ENCODE measurements at places on chromosomes 1 and 21.

DNA sequence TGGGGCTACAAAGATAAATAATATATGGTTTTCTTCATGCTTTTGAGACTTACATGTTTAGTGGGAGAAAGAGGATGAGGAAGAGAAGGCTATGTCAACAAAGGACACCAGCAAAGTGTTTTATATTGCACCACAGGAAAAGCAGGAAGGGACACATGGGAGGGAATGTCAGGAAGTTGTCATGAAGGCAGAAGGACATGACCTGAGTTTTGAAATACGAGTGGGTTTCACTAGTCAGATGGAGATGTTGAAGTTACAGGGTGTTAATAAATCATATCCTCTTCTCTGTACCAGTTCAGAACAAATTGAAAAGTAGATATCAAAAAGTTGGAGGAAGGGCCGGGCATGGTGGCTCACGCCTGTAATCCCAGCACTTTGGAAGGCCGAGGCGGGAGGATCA is 18.2 kb upstream of the AGO1 start:
- no peak for DNase-seq

- DNase-seq: no peak
These were observed at the start of gene CLCNKB for GRCh38 chr1:16043521-16043920. Gene CLCNKB, plus strand, starts transcription at chr1:16043782. Its CDS starts 711 bp downstream, at chr1:16044493.

DNA sequence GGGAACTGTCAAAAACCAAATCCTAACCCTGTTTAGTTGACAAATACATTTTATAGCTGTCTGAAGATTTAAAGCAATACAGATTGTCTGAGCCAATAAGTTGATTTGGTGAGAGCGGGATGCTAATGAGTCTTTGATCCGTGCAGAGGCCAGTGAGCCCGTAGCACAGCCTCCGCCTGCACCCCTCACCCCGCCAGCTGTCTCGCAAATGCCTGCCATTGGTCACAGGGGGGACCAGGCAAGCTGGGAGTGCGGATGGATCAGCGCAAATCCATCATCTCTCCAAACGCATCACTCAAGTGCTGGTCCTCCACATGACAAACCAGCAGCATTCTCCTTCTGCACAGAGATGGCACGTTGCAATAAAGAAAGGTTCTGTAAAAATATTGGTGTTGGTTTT is 51.0 kb downstream of the ZBTB18 start:
- DNase-seq: no peak

DNA sequence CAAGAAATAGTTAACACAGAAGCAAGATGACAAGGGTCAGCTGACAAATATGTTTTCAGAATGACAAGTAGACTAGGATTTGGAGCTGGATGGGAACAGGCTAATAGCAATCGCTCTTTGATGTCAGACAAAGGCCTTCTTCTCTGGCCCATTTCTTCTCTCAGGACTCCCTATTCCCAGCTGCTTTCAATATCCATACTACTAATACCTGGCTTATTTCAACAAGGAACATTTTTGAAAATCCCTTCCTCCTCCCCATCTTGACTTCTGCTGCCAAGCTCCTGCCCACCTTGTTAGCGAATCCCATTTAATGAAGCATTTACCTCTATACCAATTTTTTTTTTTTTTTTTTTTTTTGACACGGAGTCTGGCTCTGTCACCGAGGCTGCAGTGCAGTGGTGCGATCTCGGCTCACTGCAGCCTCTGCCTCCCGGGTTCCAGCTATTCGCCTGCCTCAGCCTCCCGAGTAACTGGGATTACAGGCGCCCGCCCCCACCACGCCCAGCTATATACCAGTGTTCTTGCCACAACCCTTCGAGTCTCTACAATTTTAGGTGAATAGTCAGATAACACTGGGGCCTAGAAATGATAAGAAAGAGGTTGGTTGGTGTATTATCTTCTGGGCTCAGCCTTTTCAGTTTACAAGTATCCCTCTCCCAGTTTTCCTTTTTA is 68.4 kb downstream of the MACF1 start:
- DNase-seq: no peak

- DNase-seq: no peak
These were observed 2.2 kb downstream of the PGBD5 start for GRCh38 chr1:230423951-230424350.

DNA sequence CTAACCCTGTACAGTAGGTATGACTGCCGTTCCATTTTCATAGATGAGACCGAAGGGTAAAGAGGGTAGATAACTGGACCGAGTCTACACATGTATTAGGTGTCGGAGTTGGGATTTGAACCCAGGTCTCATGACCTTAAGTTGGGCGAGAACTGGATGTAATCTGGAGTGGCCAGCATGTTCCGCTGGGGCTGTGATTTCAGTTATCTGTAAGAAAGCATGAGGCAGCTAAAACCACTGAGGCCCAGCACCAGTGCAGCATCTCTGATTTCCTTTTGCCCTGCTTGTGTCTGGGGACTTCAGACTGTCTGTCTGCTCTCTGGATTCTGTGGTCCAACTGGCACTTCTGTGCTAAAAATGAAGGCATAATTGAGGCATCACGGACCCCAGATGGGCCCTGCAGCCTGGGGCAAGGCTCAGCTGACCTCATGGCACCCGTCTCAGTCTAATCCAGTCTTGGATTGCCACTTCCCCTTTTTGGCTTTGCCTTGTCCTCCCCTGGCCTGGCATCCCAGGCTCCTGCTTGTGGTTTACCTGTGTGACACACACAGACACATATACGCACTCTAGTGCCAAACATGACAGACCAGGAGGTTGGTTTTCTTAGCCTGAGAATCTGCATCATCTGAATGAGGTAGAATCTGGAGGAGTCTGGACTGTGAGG is 180.2 kb downstream of the KIF26B start:
- no peak for DNase-seq

- no peak for DNase-seq
These were observed 33.4 kb downstream of the SH3BP5L start for GRCh38 chr1:248792342-248792741.

DNA sequence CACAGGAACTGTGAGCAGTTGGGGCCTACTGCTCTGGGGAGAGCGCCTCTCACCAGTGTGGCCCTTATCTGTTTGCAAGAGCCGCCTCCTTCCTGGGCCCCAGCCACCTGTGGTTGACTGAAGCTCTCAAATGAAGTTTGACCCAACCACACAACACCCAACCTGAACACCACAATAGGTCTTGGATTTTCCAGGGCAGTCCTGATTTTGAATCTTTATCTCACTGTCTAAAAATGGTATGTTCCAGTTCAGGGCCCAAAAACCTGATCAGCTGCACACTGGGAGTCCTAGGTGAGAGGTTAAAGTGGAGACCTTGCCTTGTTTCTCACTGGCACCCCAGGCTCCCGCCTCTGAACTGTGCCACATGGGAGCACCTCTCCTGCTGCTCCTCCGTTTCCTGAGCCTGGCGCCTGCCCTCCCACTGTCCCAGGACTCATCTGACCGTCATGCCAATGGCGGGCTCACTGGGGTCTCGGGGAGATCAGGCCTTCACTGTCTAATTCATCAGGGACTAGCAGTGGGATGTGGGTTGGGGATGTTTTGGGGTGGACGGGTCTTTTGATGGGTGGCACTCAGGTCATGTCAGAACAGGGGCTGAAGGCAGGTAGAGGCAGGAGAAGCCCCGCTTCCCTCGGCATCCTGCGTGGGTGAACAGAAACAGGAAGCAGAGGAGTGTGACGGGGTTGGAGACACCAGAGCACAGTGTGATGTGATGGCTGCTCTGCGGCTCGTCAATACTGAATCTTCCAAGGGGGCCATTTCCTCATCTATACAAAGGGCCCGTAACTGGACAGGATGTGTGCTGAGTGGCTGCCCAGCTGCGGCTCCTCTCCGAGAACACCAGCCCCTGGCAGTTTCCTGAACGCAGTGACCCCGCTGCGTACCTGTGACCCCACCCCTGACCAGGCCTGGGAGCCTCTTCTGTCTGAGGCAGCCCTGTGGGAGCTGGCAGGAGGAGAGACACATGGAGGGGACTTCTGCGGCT is 59.6 kb upstream of the ITPKB start:
- DNase-seq: no peak

DNA sequence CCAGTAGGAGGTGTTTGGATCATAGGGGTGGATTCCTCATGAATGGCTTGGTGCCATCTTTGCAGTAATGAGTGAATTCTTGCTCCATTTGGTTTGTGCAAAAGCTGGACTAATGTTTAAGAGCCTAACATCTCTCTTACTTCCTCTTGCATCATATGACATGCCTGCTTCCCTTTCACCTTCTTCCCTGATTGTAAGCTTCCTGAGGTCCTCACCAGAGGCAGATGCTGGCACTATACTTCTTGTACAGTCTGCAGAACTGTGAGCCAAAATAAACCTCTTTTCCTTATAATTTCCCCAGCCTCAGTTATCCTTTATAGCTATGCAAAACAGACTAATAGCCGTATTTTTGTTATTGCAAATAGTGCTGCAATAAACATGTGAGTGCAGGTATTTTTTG is 8.1 kb downstream of the PRSS38 start:
- no peak for DNase-seq

DNA sequence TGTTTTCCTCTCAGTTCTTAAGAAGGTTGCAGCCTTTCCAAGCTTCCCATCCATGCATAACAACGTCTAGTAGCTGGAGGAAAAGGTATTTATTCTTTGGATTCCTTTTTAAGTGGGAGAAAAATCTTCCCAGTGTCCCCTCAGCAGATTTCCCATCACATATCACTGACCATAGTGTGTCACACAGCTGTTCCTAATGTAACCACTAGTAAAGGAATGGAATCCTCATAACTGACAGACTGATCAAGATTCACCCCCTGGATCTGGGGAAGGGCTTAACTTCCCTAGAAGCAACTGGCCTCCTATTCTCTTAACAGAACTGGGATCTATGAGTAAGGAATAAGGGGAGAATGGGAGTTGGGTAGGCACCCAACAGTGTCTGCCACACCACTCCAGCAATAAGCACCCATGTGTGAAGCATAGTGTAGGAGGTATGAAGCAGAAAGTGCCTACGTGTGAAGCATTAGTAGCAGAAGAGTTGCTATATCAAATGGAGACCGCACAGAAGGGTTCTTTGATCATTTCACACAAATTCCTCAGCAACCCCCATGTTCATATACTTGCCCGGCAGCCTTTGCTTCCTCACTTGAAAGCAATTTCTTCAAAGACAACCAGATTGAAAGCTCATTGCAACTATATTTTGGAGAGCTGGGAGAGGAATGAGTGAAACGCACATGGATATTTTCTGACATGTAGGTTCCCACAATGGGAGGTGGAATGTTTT is 28.2 kb upstream of the DNAH14 start:
- DNase-seq: no peak

DNA sequence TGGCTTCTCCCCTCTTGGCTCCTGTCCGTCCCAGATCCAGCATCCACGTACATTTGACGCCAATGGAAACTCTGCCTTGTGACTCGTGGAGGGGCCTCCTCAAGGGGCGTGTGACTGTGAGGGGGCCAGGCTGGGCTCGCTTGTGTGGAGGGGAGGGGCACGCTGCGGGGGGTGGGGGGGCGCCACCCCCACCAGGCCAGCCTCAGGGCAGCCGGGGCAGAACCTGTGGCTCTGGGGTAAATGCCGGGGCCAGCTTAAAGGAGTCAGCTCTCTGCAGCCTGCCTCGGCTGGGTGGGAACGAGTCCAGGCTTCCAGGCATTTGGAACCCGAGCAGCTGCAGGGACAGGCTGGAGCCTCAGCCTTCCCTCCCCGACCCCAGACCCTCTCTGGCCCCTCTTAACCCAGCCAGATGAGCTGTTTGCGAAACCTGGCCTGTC is 94.1 kb downstream of the SIK1 start:
- peak; percentile 44 for DNase-seq

- no peak for DNase-seq
These were observed 93.9 kb upstream of the BEND5 start for GRCh38 chr1:48870596-48870995.

DNA sequence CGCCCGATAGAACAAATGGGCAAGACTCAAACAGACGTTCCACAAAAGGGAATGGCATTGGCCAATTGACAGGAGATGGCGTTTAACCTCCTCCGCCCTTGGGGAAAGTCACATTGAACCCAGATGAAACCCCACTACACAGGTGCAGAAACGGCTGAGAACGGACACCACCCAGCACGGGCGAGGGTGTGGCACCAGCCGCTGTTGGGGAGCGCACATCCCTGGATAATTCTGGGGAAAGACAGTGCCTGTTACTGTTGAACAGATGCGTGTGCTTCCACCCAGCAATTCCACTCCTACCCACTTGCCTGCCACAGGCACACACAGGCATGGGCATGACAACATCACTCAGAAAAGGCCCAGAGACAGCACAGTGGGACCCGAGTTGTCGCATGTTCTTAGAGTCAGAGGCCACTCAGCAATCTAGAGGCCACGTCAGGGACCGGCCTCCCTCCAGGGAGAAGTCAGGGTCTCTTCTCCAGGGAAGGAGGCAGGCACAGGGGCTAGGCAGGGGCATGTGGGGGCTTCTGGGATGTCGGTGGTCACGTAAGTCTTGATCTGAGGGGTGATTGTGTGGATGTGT is 15.2 kb downstream of the PRXL2B start:
- no peak for DNase-seq

DNA sequence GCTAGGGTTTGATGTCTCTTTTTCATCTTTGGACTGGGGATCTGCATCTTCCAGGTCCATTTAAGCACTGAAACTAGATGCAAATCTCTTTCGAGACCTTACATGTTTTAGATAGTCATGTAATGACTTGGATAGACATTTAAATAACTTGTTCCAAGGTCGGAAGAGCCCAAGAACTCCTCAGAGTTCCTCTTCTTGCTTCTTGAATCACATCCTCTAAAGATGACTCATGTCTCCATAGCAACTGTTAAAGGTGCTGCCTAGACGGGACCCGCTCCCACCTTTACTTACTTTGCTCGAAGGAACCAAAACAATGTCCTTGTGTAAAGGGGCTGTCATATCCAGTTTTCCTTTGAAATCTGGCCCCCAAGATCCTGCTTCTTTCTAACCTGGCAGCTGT is 130.0 kb downstream of the EDEM3 start:
- DNase-seq: no peak

- peak; percentile 36 for DNase-seq
These were observed 13.6 kb upstream of the FAM89A start for GRCh38 chr1:231053493-231054162.

GRCh38 chr21:25412100-25412499 is 195.2 kb downstream of the MRPL39 start:
- no peak for DNase-seq

DNA sequence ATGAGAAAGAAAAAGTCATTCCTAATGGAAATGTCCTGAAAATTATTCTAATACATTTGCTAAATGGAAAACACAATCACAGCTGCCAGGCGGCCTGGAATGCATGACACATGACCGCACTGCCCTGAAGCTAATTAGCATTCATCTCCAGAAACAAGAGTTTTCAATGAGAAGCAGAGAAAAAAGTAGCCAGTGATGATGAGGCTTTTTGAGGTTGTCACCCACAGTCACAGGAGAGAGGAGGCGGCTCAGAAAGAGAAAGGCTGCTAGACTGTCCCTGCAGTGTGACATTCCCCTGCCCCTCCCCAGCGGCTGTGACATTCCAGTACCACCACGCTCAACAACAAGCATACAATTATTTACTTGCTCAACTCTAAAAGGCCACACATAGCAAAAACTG is 122.9 kb upstream of the KRTAP19-8 start:
- DNase-seq: no peak

DNA sequence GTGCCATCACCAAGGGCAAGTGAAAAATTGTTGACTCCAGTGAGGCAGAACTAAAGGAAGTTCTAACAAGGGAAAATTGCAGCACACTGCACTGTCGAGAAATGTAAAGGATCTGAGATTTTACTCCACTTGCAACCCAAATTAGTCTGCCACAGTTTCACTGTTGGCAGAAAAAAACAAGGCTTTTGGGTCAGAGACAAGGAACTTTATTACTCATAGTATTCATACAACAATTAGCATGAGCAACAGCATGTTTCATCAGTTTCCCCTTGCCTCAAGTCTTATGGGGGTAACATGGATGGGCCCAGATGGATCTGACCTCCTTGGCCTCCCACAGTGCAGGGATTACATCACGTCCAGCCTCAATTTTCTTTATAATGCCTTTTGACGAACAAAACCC is 125.3 kb downstream of the LTN1 start:
- DNase-seq: no peak

Measured in AG08396 (cell line).